Esophagus muscularis mucosa (tissue), 4 donors: ENCODE measurements at places on chromosomes 2 and 18.

DNA sequence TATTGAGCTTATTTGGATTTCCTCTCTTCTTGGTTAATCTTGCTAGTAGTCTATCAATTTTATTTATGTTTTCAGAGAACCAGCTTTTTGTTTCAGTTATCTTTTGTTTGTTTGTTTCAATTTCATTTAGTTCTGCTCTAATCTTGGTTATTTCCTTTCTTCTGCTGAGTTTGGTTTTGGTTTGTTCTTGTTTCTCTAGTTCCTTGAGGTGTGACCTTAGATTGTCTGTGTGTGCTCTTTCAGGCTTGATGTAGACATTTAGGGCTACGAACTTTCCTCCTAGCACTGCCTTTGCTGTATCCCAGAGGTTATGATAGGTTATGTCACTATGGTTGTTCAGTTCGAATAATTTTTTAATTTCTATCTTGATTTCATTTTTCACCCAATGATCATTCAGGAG, 141.6 kb downstream of the ZNF236 start:
- no peak for DNase-seq

DNA sequence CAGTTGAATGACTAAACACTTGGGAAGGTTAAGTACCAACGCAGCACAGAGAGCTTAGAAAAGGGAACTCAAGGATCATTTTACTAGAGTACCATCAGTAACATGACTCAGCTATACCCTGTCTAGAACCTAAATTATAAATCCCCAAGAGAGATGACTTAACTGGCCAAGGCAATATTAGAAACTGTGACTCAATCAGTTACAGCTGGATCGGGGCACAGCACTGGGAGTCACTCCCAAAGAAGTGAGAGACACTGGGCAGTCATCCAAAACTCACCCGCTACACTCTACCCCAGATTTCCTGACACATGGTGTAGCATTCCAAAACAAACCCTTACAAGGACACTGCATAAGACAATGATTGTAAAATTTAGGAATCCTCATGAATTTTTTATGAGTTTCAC, 17.7 kb downstream of the IWS1 start:
- no peak for DNase-seq

- no peak for DNase-seq
Observed at GRCh38 chr2:67399144-67399543, 2.0 kb downstream of the ETAA1 start.

DNA sequence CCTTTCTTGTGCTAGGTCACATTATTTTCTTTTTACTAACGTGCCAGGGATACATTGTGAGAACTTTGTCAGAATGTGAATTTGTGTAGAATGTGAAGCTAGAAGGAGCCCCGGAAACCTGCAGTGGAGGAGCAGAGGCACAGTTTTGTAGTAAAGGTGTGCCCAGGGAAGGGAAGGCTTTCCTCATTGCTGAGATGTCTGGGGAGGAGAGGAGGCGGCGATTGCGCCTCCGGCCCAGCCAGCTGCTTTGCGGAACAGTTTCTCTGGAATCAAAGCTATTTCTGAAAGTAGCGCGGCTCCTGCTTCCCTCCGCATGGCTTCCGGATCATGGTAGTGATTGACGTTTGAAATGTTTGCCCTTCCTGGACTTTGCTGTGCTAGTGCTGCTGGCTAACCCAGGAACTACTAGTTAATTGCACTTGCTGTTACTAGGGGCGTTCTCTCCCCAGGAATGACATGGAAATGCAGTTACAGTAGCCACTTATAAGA, 83.1 kb upstream of the RBM44 start:
- no peak for DNase-seq

GRCh38 chr2:141698500-141698899, 432.3 kb downstream of the LRP1B start:
- no peak for DNase-seq

- DNase-seq: no peak
Observed at GRCh38 chr2:113705982-113706523, 50.4 kb downstream of the SLC35F5 start.

DNA sequence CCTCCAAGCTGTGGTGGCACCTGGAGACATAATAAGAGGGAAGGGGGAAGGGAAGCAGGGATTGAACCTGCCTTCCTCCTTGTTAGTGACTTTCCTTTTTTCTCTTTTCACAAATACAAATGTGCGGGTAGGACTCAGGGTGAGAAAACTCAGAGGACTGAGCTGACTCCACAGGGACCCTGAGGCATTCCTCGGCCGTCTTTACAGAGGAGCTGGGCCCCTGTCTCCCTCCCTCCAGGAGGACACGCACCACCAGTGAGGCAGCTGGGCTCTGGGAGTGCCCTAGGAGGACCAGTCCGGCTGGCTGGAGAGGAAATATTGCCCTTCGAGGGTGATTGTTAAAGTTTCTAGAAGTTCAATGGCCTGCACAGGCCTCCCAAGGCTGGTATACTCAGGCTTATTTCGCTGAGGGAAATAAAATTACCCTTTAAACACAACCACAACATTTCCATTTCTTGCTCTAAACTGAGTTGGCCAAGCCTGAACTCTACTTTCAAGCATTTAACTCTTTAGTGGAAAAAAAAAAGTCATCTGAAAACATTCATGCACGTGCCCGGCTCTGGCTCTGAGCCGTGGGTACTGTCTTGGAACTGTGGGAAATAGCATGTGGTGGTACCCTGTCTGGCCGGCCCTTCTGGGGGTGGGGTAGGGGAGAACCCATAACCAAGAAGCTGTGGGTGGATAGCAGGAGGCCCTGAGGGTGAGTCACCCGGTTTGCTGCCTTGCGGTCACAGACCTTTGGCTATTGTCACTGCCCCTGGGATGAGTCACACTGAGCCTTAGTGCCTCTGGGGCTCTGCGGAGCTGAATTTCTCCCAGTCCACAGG, 116.0 kb downstream of the COPS8 start:
- DNase-seq: no peak

DNA sequence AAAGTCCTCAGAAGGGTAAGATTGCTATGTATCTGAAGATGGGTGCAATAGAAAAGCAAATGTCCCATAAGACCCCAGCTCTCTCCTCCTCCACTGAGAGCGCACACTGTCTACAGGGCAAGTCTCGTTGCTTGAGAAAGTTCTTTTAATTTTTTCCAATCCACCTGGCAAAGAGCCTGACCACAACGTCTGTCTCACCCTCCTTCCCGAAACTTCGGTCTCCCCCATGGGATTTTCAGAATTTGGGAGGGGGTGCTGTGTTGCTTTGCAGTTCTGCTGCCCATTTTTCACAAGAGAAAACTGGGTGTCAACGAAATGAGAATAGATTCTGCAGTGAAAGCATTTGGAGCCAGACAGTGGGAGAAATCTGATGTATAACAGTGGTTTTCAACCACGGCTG, 40.4 kb downstream of the SERTAD2 start:
- DNase-seq: no peak

DNA sequence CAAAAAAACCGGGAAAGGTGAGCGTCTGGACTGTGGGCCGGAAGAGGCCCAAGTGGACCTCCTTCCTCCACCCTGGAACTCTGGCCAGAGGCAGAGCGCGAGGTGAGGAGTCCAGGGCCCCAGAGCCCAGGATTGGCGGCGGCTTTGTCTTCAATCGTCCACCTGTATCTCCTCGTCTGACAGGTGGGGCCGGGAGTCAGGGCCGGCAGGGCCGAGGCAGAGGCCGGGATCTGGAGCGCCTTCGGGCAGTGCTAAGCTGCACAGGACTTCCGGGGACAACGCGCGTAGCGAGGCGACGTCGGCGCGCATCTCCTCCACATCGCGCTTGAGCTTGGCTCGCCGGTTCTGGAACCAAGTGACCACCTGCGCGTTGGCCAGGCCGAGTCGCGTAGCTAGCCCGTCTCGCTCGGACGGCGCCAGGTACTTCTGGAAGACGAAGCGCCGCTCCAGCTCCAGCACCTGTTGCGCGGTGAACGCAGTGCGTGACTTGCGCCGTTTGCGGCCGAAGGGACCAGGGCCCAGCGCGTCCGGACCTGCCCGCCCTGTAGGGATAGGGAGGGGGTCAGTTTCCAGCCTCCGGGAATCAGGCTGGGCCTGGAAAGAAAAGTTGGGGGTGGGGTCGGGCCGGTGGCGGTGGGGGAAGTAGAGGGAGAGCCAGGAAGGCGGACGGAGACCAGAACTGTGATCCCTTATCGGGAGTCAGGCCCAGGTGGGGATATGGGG, 1.5 kb downstream of the LBX2 start:
- no peak for DNase-seq

DNA sequence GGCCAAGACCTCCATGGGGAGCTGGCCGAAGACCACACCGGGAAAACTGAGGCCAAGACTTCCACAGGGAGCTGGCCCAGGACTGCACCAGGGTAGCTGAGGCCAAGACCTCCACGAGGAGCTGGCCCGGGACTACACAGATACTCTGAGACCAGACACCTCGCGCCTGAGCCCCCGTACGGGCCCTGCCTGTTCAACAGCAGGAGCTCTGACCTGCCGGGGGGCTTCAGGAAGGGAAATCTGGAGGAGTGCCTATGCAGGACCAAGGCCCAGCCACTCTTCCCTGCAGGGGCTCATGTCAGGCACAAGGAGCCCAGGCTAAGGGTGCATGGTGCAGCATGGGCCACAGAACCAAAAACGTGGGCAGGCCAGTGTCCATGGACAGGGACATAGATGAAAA, 151.6 kb downstream of the TMEM18 start:
- peak; percentile 60 for DNase-seq

- DNase-seq: peak; percentile 89
Observed at GRCh38 chr2:105179469-105180372, 61.8 kb upstream of the GPR45 start.

DNA sequence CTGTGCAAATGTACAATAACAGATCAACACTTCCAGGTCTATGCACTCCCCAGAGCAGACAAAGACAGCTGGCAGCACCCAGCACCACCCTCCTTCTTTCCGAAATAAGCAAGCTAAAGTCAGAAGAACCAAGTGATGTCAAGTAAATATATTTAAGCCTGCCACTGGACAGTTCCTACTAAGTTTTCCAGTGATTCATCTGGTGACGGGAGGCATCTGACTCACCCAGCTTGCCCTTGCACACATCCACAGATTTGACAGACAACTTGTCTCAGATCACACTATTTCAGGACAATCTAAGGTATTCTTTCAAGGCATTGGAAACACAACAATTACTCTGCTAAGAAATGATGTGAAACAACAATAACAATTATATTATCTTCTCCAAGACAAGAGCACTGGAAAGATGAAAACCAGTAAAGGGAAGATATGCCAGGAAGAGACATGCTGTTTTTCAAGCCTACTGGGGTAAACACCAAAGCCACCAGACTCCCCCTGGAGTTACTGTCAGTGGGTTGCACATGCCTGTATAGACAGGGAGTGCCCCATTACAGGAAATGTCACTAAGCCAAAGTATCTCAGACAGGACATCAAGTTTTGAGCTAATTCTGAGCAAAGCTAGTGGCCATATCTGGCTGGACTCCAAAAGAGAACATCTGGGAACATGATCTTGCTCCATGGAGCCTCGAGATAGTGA, 287.9 kb upstream of the KLHL29 start:
- DNase-seq: peak; percentile 21

DNA sequence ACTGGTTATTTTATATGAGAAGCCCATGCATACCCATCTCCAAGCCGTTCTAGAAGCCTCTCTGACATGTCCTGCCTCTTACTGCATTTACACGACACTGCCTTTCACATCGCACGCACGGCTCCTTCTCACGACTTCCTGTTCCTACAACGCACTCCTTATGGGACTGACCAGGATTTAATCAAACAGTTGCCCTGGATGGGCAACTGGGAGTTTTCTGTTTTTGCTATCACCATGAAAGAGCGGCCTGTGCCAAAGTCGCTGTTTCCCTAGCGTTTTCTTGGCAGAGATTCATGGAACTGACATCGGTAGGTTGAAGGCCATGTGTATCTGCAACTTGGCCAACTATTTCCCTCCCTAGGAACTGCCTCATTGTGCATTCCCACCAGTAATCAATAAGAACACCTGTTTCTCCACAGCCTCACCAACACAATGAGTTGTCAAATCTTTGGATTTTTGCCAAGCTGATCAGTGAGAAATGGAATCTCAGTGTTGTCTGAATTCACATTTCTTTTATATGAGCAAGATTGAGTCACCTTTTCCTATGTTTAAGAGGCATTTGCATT, 97.2 kb upstream of the OTOS start:
- no peak for DNase-seq

GRCh38 chr2:221025398-221025797, 546.7 kb downstream of the EPHA4 start:
- no peak for DNase-seq

DNA sequence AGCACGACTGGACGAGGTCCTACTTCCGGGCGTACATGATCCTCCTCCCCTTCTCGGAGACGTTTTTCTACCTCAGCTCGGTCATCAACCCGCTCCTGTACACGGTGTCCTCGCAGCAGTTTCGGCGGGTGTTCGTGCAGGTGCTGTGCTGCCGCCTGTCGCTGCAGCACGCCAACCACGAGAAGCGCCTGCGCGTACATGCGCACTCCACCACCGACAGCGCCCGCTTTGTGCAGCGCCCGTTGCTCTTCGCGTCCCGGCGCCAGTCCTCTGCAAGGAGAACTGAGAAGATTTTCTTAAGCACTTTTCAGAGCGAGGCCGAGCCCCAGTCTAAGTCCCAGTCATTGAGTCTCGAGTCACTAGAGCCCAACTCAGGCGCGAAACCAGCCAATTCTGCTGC, 24.8 kb downstream of the LYPD1 start:
- DNase-seq: no peak

DNA sequence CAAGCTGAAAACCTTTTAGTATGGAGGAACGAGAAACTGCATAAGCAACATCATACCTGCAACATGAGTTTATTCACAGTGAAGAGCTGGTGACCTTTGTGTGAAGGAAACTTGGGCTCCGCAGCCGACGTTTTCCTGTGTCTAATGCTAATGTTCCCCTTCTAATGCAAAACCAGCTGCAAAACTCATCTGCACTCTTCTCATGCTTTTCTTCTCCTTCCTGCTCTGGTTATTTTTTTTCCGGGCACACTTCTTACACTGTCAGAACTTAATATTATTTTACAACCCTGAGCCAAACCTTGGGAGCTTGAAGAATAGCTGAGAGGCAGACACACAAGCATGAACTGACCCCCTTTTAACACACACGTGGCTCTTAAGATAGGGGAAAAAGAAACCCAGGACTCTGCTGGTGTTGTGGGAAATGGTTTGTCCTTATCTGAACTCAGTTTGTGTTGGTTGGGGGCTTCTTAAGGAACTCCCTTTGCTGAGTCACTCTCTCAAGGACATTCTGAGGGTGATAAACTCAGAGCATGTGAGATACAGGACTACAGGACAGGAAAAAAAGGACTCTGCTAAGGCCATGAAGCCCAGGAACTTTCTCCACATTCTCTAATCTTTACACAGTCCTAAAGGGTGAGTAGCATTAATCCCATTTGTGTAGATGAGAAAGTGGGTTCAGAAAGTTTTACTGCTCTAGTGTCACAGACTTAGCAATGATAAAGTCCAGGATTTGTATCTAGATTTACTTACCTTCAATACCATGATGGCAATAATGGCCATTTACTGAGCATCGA, 439.3 kb upstream of the TRIB2 start:
- DNase-seq: no peak

DNA sequence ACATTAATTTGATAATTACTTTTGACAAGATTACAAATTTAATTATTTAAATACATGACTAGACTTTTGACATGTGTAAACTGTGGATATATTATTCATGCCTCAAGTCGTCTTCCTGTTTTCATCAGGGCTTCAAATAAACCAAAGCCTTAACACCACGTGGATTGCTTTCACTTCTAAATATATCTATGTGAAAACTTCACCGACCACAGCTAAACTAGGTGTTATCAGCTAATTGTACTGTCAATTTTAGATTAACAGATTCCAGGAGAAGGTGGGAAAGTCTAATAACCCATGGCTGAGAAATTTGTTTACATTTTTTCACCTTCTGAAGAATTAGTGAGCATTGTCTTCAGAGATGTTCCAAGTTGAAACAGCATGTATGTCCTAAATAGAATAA, 494.7 kb upstream of the FAM98A start:
- no peak for DNase-seq

GRCh38 chr2:79223539-79223938, 64.0 kb upstream of the REG3A start:
- no peak for DNase-seq
